ENCODE measurements at places on chromosomes 5 and 9. TPM values are rescaled to one million over a fixed set of nuclear protein-coding genes. Genes with fewer than 3 reads are reported as not detected.
A peak's percentile ranks its signal among the peaks of the same experiment; 100 is the strongest.

Gene GABRA1
- total RNA-seq, result not detected

Gene PIP5K1B
- under 0.01 TPM for total RNA-seq

- no peak for DNase-seq
Observed at GRCh38 chr5:96280946-96281393, 152.1 kb downstream of the PCSK1 start.

DNA sequence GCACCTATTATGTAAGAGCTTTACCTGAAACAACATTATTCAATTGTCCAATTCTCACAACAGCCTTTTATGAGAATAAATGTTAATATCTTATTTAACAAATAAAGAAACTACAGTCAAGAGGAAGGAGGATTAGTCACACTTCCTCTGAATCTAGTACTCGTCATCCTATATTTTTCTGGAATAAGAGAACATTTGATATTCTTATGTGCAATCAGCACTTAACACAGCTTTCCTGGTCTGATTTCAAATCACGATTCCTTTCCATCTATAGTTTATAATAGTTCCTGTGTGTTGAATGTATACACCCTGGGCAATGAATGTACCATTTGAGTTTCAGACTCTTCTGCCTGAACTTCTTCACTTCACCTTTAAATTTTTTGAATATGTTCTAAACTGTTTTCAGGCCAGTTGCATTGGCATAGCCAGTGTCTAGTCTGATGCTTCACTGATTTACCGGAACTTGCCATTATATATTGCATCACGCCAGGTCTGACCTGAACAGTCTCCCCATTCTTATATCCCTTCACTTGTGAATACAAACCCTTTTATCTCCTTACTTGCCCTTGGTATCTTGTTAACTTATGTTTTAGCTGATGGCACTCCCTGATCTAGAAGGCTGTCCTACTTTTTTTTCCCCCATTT is 698.3 kb downstream of the MAT2B start:
- DNase-seq, result peak; percentile 46

DNA sequence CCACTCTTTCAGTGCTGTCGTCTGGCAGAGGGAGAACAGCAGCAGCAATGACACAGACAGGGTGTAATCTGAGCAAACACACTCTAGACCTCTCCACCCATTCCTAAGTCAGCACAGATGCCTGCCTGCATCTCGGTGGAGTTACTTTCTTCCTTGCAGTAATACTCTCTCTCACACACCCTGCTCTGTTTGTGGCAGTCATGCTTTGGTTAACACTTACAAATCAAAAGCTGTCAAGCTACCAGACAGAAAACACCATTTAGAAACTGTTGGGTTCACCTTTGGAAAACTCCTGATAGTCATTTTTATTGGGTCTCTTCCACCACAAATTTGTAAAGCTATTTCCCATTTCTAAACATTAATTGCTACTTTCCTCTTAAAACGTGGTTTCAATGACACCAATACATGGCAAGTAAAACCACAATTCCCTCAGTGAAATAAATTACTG is 27.3 kb downstream of the LHFPL2 start:
- DNase-seq, result peak; percentile 51
